Activated CD4-positive, CD25-positive, alpha-beta regulatory T cell (primary cell): ENCODE measurements at places on chromosomes 2 and 18.

GRCh38 chr2:133959066-133959465 lies 294.8 kb upstream of the MGAT5 start:
- DNase-seq: no peak

DNA sequence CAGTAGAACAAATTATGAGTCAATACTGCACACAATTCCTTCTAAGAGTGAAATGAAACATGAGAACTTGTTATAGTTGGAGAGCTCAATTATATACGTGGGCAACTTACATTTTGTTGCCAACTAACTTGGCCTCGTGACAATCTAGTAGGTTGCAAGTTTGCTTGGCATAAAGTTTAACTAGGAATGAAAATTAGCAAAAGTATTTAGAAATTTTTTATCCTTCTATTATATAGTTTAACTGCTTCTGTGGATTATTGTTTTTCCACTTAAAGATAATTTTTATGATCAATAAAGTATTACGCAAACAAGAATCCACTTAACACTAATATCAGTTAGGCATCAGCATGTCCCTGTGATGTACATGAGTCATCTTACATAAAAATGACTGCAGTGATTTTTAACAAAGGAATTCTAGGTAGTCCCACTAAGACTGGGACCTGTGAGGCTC lies 41.1 kb downstream of the FAM124B start:
- no peak for DNase-seq

DNA sequence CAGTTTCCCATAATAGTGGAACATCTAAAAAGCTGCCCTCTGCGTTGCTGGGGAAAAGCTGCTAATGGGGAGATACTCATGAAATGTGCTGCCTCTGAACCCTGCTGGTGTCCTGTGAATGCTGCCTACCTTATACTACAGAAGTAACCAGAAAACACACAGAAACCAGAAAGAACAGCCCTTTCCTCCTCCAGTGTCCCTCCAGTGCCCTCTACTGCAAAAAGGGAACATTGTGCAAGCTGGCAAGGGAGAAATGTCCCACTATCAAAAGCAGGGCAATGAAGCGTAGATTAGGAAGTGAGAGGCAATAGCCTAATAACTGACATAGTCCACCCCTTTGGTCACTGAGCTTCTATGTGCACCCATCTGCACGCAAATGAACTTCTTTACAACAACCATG lies 162.7 kb upstream of the ETAA1 start:
- DNase-seq: no peak

GRCh38 chr2:7972670-7973069 lies 709.2 kb upstream of the ID2 start:
- DNase-seq: no peak

- DNase-seq: peak; percentile 6
Observed at GRCh38 chr2:108534584-108535356, 500 bp downstream of the LIMS1 start.

GRCh38 chr2:197869501-197870111 lies 65.2 kb downstream of the PLCL1 start:
- DNase-seq: no peak

DNA sequence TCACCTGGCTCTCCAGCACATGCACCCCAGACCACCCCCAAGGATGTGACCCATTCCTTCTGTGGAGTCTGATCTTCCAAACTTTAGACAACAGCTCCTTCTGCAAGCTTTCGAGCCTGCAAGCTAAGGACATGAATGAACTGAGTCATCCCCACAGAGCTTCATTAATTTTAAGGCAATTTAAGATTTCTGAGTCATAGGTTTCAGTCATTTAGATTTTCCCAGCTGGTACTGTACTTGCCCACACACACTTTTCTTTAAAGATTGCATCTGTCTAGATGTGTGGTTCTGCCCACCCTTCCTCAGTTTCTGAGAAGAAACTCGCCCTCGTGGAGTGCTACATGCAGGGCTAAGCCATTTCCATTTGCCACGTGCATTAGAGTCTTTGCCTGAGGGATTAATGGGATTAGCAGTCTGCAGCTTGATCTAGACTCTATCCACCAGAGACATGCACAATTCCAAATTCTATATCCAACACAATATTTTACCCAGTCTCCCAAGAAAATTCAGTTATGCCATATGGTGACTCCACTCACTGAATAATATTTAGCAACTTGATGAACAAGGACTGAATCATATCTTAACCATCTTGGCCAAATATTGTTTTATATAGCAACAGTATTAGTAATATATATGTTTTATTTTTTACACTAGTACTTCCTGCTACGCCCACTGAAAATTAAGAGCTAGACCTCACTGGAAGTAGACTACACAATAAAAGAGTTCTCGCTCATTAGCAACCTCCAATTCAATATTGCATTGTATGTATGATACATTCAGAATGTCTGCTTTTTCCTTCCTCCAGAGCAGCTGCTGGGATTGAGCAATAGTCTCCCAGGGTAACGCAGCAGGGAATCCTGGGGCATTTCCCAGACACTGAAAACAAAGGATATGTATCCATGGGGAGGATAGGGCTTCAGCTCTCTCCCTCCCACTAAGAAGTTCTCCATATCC lies 14.3 kb upstream of the TRIB2 start:
- no peak for DNase-seq

DNA sequence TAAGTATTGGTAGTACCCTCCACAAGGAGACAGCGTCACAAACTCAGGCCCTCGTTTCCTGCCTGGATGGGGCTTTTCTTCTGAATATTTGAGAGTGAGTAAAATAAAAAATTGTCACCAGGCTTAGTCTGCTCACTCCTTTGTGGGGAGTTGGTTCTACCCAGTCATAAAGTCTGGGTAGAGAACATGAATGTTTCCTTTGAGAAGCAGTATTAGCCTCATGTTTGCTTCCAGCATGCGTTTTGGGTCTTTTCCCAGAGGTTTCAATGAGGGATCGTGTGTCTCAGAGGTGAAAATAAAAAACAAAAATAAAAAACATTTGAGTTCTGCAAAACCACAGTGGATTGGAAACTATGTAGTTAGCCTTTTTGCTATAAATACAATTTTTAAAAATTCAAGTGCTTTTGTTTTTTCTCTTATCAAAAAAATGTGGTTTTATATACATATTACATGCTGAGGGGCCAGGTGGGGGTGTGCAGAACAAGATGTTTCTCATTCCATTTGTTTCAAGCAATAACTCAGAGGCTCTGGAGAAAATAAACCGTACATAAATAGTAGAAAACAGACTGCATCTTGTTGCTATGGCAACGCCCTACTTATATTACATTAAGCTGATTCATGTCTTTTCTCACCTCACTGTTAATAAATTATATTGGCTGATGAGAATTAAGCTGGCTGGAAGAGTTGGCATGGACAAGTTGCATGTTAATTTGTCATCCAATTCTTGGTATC lies 225.4 kb upstream of the FBXO11 start:
- DNase-seq: no peak

GRCh38 chr18:37649416-37649815 lies 83.8 kb upstream of the CELF4 start:
- DNase-seq: no peak

GRCh38 chr2:11980809-11981208 lies 234.4 kb downstream of the LPIN1 start:
- no peak for DNase-seq

GRCh38 chr2:119808516-119809147 lies 48.9 kb downstream of the PTPN4 start:
- DNase-seq: no peak

DNA sequence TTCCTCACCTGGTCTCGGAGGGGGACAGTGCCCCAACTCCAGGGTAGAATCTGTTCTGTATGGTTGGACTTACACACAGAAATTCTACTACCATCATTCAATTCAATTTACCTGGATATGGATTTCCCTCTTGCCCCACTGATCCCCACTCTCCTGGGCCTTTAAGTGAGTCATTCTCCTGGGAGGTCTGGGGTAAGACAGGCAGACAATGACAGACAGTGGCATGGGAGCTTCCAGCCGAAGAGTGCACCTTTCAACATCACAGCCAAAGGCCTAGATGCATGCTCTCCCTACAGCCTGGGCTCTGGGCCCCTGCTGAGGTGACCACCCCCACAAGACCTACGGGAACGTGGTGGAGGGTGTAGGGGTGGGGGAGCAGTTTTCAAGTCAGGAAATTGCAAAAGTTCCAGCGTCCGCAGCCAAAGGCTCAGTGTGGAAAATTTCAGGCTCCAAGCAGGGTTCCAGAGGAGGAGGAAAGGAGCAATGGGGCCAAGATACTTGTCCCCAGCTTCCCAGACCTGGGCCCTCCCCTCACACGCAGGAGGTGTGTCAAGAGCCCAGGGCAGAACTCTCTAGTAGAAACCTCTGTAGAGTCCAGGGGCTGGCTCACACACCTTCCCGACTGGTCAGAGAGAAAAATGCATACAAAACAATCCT lies 296.4 kb downstream of the CYP26B1 start:
- DNase-seq: no peak

- DNase-seq: no peak
Observed at GRCh38 chr2:608297-608696, 68.9 kb downstream of the TMEM18 start.

- no peak for DNase-seq
Observed at GRCh38 chr2:213545964-213546475, 261.8 kb downstream of the SPAG16 start.

DNA sequence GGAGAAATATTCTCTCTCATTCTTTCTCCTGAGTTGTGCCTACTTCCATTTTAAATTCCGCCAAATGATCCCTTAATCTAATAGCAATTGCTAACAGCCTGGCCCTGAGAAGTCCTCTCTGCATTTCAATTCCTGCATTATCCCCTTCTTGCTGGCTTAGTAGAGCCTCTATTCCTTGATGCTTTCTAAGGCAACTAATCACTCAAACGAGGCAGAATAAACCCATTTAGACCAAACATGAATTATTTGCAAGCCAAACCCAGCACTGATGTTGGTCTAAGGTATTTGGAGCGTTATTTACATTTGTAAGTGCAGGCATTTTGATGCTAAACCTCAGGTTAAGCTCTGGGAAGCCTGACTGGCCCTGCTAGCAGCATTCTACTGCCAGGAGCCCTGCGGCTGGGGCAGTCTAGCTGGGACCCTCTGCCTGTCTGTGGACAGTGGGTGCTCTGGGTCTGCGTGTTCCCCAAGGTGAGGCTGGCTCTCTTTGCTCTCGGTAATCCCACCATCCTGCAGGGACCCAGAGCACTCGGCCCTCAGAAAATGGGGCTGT lies 173.1 kb upstream of the HS6ST1 start:
- DNase-seq: no peak

DNA sequence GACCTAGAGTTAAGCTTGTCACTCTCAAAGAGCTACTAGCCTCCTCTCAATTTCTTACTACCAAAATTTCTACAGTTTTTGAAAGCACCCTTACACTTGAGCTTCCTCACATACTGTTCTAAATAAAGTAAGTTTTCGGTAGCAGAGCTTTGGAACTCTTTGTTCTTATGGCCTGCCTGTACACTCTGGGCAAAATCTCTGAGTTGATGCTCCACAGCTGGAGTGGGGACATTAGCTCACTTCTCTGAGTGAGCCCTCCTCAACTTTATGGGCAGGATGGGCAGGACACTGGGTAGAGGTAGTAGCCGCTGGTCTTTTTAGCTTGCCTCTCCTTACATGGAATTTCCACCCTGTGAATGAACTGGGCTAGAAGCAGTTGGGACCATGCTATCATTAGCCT lies 127.8 kb downstream of the FAM210A start:
- no peak for DNase-seq

DNA sequence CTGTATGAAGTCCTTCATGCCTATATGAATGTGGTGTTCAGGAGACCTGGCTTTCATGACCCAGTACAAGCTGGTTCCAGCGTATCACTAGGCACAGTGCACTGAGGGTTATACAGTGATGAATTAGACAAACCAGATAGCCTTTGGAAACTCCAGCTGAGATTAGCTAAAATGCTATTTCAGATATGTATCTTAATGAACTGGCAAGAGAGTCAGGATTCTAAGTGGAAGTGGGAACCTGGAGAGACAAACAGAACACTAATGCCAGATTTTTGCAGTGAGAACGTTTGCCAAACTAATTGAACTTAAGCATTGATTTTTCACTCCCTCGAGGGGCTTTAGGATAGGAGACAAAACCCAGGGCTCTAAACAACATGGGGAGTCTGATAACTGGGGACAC lies 66.1 kb upstream of the EMILIN2 start:
- no peak for DNase-seq

DNA sequence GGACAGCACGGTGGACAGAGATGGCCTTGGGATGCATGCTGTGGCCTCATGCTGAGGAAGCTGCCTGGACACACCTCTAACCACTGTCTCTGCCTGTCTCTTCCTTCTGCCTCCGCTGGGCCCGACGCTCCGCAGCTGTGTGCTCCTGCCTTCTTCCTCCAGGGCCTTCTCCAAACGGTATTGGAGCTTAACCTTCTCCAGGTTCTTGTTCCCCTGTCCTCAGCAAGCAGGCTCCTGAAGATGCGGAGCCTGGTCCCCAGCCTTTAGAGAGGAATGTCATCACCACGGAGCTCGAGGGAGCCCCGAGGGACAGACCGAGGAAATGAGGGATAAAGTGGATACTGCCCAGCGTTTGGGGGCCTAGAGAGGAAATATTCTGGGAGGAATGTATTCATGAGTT lies 155.1 kb downstream of the DYSF start:
- DNase-seq: no peak

GRCh38 chr2:99695944-99696253 lies 206.1 kb upstream of the REV1 start:
- no peak for DNase-seq

DNA sequence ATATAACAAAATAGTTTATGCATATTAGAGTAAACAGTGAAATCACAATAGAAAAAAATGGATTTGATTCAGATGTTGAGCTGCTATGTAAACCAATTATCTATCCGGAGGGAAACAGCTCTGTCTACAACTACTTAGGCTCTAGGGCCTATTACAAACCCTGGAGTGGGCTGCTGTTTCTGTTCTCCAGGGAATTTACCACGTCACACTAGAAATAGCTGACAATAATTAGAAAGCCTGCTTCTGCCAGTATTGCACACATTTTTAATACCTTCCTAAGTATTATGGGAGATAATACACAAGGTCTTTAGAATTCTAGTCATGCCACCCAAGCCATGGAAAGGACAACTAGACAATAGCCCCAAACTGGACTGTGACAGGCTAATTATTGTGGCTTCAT lies 411.1 kb downstream of the FIGN start:
- no peak for DNase-seq

DNA sequence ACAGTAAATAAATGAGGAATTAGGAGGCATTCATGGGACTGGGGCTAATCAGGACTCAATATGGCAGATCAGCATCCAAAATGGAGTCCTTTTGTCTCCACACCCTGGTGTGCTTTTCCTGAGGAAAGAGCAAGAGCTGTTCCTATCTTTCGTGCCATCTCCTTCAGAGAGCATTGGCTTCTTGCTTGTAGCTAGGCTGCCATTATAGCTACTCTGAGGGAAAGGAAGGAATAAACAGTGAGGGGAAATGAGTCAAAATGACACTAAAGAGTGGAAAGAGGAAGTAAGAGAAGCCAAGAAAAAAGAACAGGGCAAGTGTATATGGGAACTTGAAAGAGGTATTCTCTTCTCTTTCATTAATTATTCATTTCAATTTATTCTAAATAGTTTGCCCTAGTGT lies 8.4 kb upstream of the NMI start:
- no peak for DNase-seq

DNA sequence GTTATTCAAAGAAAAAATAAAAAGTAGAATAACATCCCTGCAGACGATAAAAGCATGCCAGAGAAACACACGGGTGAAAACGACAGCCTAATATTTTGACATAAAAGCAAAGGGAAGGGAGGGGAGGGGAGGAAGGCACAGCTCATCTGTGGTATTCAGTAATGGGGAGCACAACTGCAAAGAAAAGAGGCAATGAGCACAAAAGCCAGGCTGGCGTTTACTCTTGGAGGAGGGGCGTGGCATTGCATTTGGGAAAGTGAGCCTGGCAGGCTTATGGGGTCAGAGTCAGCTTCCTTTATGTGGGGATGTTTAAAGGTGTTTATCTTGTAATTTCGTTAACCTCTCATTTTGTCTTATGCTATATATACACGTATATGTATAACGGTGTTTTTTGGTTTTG lies 53.2 kb downstream of the STEAP3 start:
- DNase-seq: no peak
